ENCODE measurements at places on chromosomes 4 and X.

- no peak for DNase-seq
Observed at GRCh38 chr4:38452009-38452408, 212.0 kb upstream of the KLF3 start.

GRCh38 chr4:38017609-38018008 lies 57.4 kb downstream of the PTTG2 start:
- DNase-seq = no peak

- DNase-seq = no peak
Observed at GRCh38 chr4:5069901-5070300, 18.6 kb downstream of the STK32B start.

GRCh38 chr4:15436513-15436912 lies 8.7 kb downstream of the C1QTNF7 start:
- DNase-seq = no peak

DNA sequence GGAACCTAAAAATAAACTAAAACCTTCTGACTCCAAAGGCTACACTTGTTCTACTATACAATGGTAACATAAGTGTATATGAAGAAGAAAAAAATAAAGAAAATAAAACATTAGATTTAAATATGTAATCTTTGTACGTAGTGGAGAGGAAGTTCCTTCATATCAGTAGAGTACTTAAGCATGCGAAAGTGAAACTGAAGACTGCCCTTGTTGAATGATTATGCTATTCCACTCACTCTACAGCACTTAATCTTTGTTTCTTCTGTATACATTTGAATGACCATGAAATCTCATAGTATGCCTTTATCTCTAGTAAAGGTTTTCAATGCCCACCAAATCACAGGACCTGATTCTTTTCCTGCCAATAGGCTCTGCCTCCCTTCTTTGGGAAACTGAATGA lies 78.9 kb downstream of the NDST3 start:
- no peak for DNase-seq

DNA sequence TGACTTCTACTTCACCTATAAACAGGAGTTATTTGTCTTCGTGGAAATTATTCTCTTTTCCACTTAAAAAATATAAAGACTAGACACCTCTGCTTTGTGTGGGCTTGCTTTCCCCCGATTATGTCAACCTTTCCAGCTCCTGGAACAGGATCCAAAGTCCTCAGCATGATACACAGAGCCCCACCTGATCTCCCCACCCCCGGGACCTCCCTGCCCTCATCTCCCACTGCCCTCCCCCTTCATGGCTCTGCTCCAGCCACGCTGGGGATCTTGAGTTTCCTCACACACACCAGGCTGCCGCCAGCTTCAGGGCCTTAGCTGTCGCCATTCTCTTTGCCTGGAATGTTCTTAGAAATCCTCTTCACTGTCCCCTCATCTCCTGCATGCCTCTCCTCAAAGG lies 55.3 kb downstream of the MBNL3 start:
- DNase-seq = no peak

- DNase-seq = no peak
Observed at GRCh38 chrX:17397074-17397473, 22.1 kb downstream of the NHS start.

GRCh38 chr4:138647433-138647832 lies 368.1 kb upstream of the NOCT start:
- DNase-seq = no peak

- DNase-seq = no peak
Observed at GRCh38 chr4:46937493-46937892, 28.4 kb upstream of the COX7B2 start.

DNA sequence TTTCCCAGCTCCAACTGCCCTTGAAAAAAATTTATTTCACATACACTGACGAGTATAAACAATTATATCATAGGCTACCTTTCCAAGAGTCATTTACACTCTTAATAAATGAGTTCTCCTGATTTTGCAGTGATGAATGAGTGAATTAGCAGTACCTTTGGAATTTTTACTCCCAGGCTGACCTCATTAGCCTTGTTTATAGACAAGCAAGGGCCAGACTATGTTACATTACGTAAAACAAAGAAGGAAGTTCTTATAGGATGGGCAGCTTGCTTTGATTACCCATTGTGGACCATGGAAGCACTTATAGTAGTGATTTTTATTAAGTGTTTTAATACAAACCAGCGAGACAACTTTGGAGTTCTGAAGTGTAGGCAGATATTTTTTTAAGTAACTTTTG lies 112.9 kb upstream of the C1QTNF7 start:
- DNase-seq = no peak

GRCh38 chrX:112688242-112688641 lies 8.5 kb upstream of the LHFPL1 start:
- DNase-seq = no peak

- DNase-seq = no peak
Observed at GRCh38 chr4:185204238-185204910, 574 bp upstream of the CFAP97 start.

DNA sequence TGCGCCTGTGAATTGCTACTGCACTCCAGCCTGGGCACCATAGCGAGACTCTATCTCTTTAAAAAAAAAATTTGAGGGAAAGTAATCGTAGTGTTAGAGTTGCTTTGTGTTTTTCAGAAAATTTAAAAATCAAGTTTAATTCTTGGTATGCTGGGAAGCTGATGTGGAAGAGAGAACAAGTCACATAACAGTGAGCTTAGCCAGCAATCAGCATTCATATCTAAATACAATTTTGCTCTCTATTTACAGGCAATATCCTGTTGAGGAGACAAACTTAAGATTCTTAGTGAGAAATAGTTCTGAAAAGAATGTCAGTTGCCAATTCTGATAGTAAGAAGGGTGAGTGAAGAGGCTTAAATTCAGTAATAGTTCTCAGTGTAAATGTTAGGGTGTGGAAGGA lies 9.6 kb upstream of the NDUFC1 start:
- DNase-seq = no peak

- DNase-seq = no peak
Observed at GRCh38 chr4:118281611-118282442, 71.0 kb downstream of the PRSS12 start.

GRCh38 chr4:106493086-106493485 lies 124.5 kb upstream of the GIMD1 start:
- no peak for DNase-seq

GRCh38 chr4:158858410-158859199 lies 89.8 kb downstream of the FNIP2 start:
- no peak for DNase-seq

- no peak for DNase-seq
Observed at GRCh38 chr4:100935090-100935489, 412.2 kb downstream of the PPP3CA start.

DNA sequence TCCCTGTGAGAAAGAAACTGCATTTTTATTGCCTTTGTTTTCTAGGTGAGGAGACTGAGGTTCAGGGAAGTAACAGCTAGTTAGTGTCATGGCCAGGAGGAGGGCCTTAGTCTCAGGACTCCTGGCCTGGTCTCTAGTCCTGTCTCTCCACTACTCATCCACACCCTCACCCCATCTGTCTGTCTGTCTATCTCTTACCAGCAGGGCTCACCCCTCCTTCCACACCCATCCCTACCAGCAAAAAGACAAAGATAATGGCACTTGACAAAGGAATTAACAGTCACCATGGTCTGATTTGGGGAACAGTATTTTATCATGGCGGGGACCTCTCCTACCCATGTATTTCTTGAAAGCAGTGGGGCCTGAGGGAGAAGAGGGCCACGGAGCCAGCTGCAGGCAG lies 125.8 kb downstream of the REPS2 start:
- no peak for DNase-seq

DNA sequence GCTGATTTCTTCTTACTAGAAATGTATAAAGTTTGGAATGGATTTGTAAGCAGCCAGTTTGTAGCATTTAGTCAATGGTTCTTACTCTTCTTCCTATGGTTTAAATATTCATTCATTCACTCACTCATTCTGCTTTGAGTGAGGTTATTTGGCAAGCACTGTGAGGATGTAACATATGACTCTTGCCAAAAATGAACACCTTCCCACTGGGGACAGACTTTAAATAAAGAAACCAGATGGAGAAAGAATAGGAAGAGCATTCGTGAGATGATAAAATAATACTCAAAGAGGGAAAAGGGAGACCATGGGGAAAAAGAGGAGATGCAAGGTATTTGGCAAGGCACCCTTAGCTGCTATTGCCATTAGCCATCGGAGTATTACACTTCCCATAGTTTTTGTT lies 586.1 kb downstream of the ADGRL3 start:
- DNase-seq = no peak

DNA sequence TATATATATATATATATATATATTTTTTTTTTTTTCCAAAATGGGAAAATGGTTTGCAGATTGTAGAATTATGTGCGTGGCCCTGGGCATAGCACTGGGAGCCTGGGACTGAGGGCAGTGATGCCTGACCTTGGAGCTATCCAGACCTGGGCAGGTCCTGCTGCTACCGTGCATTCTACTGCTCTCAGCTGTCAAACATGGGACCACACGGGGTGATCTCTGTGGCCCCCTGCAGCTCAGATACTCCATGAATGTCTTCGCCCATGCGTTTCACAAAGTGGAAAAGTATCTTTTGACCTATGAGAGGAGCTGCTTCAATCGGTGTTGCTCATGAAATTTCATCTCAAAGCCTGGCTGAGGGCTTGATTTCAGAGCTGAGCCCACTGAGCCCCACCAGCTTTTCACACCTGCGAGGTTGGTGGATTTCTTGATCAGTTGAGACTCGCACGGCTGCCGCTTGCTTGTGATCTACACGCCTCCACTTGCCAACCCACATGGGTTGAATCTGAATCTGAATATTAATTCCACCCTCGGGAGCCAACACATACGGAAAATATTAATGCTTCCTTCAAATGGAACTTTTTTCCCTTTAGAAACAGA lies 35.7 kb downstream of the ING2 start:
- no peak for DNase-seq

GRCh38 chr4:7855731-7856130 lies 83.9 kb downstream of the AFAP1 start:
- no peak for DNase-seq

DNA sequence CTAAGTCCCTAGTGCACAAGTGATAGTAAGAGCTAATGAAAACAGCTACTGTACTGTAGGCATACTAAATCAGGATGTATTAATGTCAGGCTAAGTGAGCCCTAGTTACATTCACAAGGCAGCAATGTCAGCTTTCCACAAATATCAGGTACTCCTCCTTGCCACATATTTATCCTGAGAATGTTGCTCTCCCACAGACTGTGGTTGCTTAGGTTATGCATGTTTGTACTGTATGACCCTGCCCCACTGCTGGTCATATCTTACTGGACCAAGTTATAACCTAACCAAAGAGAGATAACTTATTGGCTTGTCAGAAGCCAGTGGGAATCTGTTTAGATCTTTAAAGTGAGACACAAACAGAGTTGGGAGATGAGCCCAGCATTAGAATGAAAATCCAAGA lies 241.0 kb downstream of the SLC39A8 start:
- DNase-seq = no peak

- DNase-seq = peak; percentile 1
Observed at GRCh38 chr4:88659055-88659889, 38.4 kb downstream of the NAP1L5 start.

DNA sequence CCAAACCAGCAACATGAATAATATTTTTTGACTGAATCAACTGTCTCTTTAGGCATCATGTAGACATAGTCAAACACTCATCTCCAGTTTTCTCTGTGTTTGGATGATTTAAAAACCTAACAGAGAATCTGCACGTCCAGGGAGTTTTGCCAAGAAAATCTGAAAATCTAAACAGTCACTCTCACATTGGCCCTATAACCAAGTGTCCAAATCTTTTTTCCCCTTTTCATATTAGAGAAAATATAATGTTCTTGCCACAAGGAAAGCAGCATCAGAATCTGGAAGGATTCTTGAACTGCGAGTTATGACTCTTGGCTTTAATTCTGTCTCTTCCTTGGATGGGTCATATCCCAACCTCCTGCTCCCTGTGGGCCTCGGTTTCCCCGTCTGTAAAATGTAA lies 8.8 kb upstream of the CHRDL1 start:
- no peak for DNase-seq

DNA sequence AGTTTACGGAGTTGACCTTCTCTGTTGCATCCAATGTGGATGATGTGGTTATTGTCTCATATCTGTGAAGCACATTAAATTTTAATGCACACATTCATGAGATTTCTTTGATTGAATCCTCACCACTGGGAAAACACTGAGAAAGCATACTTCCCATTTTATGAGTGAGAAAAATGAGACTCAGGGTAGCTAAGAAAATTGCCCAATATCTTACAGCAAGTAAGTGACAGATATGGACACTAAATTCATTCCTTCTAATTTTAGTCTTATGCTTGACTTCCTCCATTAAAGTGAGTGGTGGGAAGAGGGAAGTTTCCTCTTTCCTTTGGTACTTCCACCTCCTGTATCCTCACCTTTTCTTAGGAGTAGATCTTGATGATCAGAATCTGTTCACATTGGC lies 504.8 kb upstream of the BOD1L1 start:
- DNase-seq = no peak

GRCh38 chr4:26931451-26931850 lies 70.8 kb downstream of the STIM2 start:
- DNase-seq = no peak

DNA sequence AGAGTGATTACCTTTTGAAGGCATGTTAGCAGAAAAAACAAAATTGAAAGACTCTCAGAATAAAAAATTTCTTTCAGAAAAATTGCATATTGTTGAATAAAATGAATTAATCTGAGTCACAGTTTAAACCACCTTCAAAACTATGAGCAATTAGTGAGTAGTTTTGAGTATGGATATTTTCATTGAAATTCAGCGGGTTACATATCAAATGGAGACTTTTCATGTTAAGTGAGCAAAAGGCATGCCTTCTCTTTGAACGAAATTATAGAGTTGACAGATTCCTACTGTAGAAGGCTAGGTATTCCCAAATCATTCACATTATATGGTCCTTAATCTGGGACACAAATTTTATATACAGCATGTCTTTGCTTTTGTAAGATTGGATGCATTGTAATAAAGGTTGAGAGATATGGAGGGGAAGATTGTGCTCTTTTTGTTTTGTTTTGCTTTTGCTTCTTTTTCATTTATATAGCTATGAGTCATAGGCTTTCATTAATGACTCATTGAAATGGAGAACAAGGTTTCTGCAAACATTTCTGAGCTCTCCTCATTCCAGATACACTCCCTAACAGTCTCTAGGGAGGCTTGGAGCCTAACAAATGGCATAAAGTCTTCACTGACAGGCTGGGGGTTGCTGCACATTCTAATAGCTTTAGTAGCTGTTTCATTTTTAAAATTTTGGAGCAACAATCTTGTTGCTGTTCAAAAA lies 21.6 kb downstream of the PCDH18 start:
- DNase-seq = no peak

DNA sequence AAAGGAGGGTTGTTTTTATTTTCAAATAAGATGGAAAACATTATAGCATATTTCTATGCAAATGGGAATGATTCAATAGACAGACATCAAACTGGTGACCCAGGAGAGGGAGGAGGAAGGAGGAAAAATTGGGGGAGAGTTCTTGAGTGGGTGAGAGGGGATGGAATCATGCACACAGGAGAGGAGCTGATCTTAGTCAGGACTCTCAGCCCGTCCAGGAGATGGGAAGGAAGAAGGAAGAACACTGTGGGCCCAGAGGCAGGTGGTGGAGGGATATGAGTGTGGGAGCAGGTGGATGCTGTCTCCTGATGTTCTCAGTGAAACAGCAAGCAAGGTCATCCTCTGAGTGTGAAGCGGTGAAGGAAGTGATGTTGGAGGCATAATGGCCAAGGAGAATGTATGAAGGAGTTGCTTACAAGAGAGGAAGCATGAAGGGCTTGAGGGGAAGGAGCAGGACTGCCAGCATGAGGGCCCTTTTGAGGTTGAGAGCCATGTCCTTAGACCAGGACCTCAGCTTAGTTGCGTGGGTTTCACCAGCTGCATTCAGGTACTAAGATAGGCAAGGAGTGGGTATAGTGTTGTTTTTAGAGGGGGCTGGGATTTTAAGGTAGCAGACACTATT lies 161.7 kb upstream of the NAP1L5 start:
- no peak for DNase-seq
